CD4-positive, alpha-beta T cell treated with Interleukin-4 for 4 hours (primary cell): ENCODE measurements at places on chromosomes 16 and 17.

DNA sequence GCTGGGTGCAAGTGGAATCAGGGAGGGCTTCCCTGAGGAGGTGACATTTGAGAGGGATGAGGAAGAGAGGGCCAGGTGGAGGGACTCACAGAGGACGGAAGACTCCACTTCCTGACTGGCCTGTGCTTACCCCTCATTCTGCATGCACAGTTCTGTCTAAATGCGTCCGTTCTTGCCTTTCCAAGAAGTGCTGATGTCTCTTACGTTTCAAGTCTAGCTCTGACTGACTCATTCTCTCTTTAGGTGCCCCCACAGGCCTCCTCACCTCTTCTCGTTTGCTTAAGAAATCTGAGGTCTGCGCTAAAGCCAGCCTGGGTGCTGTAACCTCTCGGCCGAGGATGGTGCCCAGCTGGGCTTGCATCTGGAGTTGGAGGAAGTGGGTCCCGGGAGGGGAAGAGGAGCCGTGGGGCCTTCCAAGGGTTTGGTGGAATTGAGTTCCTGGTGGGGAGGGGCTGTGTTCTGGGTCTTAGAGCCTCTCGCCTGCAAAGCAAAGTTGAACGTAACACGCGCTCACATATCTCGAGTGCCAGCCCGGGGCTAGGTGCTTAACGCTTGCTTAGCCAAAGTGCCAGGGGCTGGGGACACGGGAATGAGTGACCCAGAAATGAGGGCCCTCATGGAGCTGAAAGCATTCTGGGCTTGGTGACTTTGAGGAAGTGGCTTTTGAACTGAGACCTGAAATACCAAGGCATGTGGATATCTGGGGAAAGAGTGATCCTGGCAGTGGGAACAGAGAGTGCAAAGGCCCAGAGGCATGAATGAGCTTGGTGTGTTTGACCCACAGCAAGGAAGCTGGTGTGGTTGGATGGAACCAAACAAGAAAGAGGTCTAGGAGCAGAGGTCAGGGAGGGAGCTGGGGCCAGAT, 4.8 kb downstream of the IL4R start:
- DNase-seq, result peak; percentile 83

DNA sequence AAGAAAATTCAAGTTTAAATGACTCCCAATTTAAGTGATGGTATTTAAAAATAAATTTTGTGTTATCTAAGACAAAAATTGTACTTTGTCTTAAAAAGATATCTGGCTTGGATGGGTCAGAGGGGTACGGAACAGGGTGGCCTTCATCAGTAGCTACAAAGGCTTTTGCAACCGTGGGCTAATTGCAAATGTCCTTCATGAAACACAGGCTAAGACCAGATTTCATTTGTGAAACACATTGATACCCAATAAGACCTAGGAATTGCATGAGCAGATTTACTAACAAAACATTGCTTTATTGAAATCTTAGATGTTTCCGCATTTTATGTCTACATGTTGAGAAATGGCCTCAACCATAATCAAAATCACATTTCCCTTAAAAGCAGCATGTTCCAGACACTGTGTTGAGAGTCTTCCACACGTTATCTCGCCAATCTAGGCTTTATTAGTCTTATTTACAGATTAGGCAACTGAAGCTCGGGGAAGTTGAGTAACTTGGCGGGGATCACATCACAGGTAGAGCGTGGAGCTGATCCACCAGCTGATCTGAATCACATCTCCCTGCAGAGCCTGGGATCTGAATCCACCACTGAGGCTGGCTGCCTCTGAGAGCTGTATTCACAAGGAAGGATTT, 21.8 kb downstream of the FBXO39 start:
- no peak for DNase-seq

DNA sequence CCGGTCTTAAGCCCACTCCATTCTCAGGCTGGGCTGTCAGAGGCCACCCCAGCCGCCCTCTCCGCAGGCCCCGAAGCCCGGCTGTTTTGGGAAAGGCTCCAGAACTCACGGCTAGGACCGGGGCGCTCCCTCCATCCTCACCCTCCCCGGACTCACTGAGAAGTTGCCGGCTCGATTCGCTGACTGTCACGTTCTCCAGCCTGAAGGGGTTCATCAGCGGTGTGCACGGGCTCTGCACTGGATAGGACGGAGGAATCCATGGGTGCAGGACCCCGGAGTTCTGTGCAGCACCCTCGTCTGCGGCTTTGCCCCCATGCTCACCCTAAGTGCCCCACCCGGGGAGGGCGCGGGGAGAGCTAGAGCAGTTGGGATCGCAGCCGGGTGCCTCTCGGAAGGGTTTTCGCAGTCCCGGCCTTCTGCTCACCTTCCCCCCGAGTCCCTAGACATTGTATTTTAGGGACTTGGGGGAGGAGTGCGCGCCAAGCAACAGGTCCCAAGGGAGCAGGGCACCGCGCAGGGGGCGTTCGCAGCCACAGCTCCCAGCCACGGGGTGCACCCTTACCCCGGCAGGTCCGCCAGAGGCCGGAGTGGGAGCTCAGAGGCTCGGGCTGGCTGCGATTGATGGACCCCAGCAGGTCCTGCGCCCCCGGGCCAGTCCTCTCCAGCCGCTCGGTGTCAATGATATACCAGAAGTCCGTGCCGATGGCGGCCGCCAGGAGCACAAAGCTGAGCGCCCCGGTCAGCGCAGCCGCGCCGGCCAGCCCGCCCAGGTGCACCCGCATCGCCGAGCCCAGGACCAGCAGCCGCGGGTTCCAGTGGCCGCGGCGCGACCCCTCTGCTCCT, 1.0 kb downstream of the TMEM114 start:
- no peak for DNase-seq

DNA sequence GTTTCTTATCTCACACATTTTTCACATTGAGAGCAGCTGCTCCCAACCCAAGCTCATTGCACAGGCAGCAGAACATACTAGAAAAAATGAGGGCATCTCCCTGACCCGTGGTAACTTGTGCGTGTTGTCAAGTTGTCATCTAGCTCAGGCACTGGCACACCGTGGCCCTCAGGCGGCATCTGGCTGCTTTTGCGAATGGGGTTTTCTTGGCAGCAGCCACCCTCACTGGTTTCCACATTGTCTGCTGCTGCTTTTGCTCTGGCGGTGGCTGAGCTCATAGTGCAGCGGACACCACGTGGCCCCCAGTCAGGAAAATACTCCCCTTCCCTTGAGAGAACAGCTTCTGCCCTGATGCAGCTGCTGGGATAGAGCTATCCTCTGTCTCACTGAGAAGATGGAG, 9.4 kb upstream of the TEDC2 start:
- DNase-seq, result no peak

GRCh38 chr16:6643080-6643686, 689.5 kb upstream of the RBFOX1 start:
- DNase-seq, result peak; percentile 57

- no peak for DNase-seq
Measured at GRCh38 chr16:22327446-22327775, 30.2 kb downstream of the POLR3E start.

GRCh38 chr16:22333457-22333994, 36.3 kb downstream of the POLR3E start:
- no peak for DNase-seq

- DNase-seq, result no peak
Measured at GRCh38 chr17:51500454-51500853, 240.1 kb downstream of the UTP18 start.

DNA sequence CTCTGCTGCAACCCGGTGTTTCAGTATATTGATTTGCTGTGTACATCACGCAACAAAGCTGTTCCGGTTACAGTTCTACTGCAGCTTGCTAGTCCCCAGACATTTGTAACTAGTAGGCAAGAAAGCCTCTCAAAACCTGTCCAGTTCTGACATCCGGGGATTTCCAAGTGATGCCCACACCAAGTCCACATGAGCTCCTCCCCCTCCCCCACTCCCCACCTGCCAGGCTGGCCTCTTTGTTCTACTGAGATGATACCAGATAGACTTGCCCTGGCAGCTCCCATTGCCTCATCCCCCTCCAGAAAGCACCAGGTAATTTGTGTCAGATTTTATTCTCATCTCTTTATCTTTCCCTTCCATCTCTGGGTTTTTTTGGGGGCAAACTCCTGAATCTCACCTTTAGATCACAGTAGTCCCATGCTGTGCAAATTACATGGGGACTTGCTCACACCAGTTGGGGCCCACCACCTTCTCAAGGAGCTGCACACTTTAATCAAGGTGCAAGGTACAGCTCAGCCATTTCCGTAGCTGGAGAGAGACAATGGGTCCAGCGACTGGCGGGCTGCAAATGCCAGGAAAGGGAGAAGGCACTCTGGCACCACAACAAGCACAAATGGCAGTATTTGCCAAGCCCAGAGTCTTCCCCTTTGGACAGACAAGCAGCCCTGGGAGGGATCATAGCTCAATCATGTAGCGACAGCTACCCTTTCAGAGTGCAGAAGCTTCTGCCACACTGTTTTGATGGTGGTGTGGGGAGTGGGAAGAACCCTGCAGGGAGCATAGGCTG, 183.1 kb downstream of the CYLD start:
- DNase-seq, result no peak

- peak; percentile 70 for DNase-seq
Measured at GRCh38 chr17:67293251-67294203, 48.5 kb upstream of the HELZ start.

GRCh38 chr17:10664571-10664970, 7.5 kb upstream of the MYH3 start:
- no peak for DNase-seq

GRCh38 chr17:77450742-77451244, 310.0 kb downstream of the SEC14L1 start:
- DNase-seq, result no peak

- no peak for DNase-seq
Measured at GRCh38 chr16:57701759-57702371, 7.3 kb downstream of the DRC7 start.

DNA sequence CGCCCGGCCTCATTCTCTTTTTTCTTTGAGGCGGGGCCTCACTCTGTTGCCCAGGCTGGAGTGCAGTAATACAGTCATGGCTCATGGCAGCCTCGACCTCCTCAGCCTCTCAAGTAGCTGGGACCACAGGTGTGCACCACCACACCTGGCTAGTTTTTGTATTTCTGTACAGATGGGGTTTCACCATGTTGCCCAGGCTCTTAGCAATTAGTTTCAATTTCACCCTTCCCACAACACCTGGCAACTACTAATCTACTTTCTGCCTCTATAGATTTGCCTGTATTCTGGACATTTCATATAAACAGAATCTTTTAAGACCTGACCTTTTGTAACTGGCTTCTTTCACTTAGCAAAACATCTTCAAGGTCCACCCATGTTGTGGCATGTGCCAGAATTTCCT, 8.0 kb upstream of the NT5M start:
- DNase-seq, result no peak

GRCh38 chr17:79168486-79169055, 93.9 kb downstream of the ENGASE start:
- DNase-seq, result no peak
